A549 treated with DMSO at 1 μM for 4 hours (cell line): ENCODE measurements at places on chromosomes 1 and 21. TPM values are rescaled to one million over a fixed set of nuclear protein-coding genes. Genes with fewer than 3 reads are reported as not detected.

FMO1 gene
- not detected in 5 replicates for total RNA-seq

VWA1 gene
- 6.1 to 16.9 TPM (median 13.8 TPM) in 5 replicates for total RNA-seq

LCE5A gene
- 0.31 TPM in 1 of 5 replicates, not detected in the others for total RNA-seq

SDC3 gene
- total RNA-seq = 6.9 to 10.7 TPM (median 8.6 TPM) in 5 replicates

CACHD1 gene
- 1.7 to 2.0 TPM (median 1.9 TPM) in 5 replicates for total RNA-seq

FAM72D gene
- total RNA-seq = 5.3 to 7.8 TPM (median 7.0 TPM) in 5 replicates

ANKRD65 gene
- 0.07 to 0.09 TPM in 2 of 5 replicates, not detected in the others for total RNA-seq

METTL25B gene
- 23.0 to 26.9 TPM (median 24.1 TPM) in 5 replicates for total RNA-seq

PIK3R3 gene
- 0.77 to 1.0 TPM (median 0.89 TPM) in 5 replicates for total RNA-seq

AMPD1 gene
- not detected in 5 replicates for total RNA-seq

TRAF3IP3 gene
- not detected in 5 replicates for total RNA-seq

ZFP69B gene
- total RNA-seq = 1.5 to 2.4 TPM (median 2.3 TPM) in 5 replicates

CHIA gene
- not detected in 5 replicates for total RNA-seq

C8A gene
- not detected in 5 replicates for total RNA-seq

BRDT gene
- not detected in 5 replicates for total RNA-seq

GFI1 gene
- total RNA-seq = 0.14 to 0.38 TPM (median 0.23 TPM) in 5 replicates

TENT5C gene
- 0.06 to 0.15 TPM (median 0.09 TPM) in 5 replicates for total RNA-seq

PCNT gene
- 12.9 to 17.5 TPM (median 14.8 TPM) in 5 replicates for total RNA-seq

GUCA2B gene
- 0.21 to 0.45 TPM in 2 of 5 replicates, not detected in the others for total RNA-seq

RER1 gene
- 86.2 to 129 TPM (median 125 TPM) in 5 replicates for total RNA-seq

HCN3 gene
- total RNA-seq = 3.0 to 5.4 TPM (median 5.3 TPM) in 5 replicates

MLLT11 gene
- total RNA-seq = 15.9 to 20.3 TPM (median 18.8 TPM) in 5 replicates

REN gene
- not detected in 5 replicates for total RNA-seq

MATN1 gene
- total RNA-seq = 0.10 to 0.12 TPM (median 0.11 TPM) in 4 of 5 replicates, not detected in the other

C1orf94 gene
- not detected in 5 replicates for total RNA-seq

APCS gene
- not detected in 5 replicates for total RNA-seq

TCHH gene
- 0.17 to 0.28 TPM (median 0.24 TPM) in 5 replicates for total RNA-seq

RAB42 gene
- total RNA-seq = 1.5 to 2.4 TPM (median 2.1 TPM) in 5 replicates

LCE3E gene
- total RNA-seq = not detected in 5 replicates

TCHHL1 gene
- not detected in 5 replicates for total RNA-seq

NKAIN1 gene
- 0.82 to 1.5 TPM (median 1.3 TPM) in 5 replicates for total RNA-seq

SEC22B gene
- total RNA-seq = 8.0 to 9.5 TPM (median 8.4 TPM) in 5 replicates

LIPI gene
- total RNA-seq = not detected in 5 replicates

SLC45A1 gene
- 2.6 to 3.8 TPM (median 2.9 TPM) in 5 replicates for total RNA-seq

DMAP1 gene
- 19.3 to 21.7 TPM (median 21.1 TPM) in 5 replicates for total RNA-seq

CCNL2 gene
- 40.1 to 58.5 TPM (median 55.1 TPM) in 5 replicates for total RNA-seq

TRNP1 gene
- 122 to 199 TPM (median 187 TPM) in 5 replicates for total RNA-seq

AUNIP gene
- 6.0 to 8.5 TPM (median 6.3 TPM) in 5 replicates for total RNA-seq

LRRC3 gene
- total RNA-seq = 1.3 to 1.9 TPM (median 1.5 TPM) in 5 replicates

TMEM52 gene
- 0.64 to 1.1 TPM (median 0.81 TPM) in 5 replicates for total RNA-seq

FLG2 gene
- total RNA-seq = not detected in 5 replicates

MYBPH gene
- not detected in 5 replicates for total RNA-seq

NEK2 gene
- total RNA-seq = 40.4 to 53.0 TPM (median 49.2 TPM) in 5 replicates

HES3 gene
- total RNA-seq = 0.15 TPM in 1 of 5 replicates, not detected in the others

RHBDL2 gene
- total RNA-seq = 1.8 to 2.7 TPM (median 2.2 TPM) in 5 replicates

FCRL5 gene
- not detected in 5 replicates for total RNA-seq

B4GALT2 gene
- total RNA-seq = 51.0 to 71.1 TPM (median 64.6 TPM) in 5 replicates

GABPB2 gene
- 2.3 to 4.7 TPM (median 3.7 TPM) in 5 replicates for total RNA-seq

PRKAA2 gene
- total RNA-seq = 2.5 to 3.8 TPM (median 3.0 TPM) in 5 replicates

FOXD2 gene
- total RNA-seq = 0.39 to 0.53 TPM (median 0.43 TPM) in 5 replicates

ANGPTL3 gene
- not detected in 5 replicates for total RNA-seq

C2CD4D gene
- total RNA-seq = not detected in 5 replicates
